ENCODE measurements at places on chromosomes 1 and 21. TPM values are rescaled to one million over a fixed set of nuclear protein-coding genes. Genes with fewer than 3 reads are reported as not detected.
A peak's percentile ranks its signal among the peaks of the same experiment; 100 is the strongest.

The LCK gene
- total RNA-seq: 8.2 TPM

The NRAS gene
- total RNA-seq: 92.3 TPM

The RORC gene
- not detected for total RNA-seq

The CFHR4 gene
- not detected for total RNA-seq

The PLA2G2C gene
- total RNA-seq: not detected

The SSR2 gene
- 450 TPM for total RNA-seq

The AIRE gene
- total RNA-seq: not detected

The IFT25 gene
- 37.9 TPM for total RNA-seq

DNA sequence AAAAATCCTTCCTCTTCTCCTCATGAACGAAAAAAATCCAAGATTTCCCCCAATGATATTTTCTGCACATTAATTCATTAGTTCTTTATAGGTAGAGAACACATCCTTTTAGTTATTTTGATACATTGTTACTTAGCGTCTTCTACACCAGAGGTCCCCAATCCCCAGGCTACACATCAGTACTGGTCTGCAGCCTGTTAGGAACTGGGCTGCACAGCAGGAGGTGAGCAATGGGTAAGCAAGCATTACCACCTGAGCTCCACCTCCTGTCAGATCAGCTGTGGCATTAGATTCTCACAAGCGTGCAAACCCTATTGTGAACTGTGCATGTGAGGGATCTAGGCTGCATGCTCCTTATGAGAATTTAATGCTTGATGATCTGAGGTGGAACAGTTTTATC lies 13.0 kb downstream of the EXTL2 start:
- no peak for DNase-seq

DNA sequence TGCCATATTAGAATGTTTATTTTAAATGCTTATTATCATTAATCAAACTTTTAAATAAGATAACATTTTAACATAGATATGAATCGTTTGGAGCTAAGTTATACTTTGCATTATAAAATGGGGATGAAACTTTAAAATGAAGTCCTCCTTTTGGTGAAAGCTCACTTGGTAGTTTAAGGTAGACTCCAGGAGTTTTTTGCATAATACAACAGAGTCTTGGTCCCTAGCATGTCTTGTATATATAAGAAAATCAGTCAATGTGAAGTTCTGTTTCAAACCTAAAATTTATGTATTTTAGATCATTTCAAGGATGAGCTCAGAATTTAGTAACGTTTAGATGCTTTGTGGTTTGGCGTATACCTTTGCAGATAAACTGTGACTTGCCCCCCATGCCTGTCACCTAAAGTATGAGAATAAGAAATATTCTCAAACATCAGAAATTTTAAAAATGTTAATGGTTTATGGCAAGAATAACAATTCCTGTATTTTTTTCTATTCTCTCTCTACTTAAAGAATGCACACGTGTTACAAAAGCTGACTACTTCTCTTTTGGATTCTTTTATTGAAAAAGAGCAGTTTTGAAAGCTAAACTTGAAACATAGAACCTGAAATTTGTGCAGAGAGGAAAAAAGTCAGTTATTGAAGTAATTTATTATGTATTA lies 3.8 kb downstream of the NFIA start:
- no peak for DNase-seq

DNA sequence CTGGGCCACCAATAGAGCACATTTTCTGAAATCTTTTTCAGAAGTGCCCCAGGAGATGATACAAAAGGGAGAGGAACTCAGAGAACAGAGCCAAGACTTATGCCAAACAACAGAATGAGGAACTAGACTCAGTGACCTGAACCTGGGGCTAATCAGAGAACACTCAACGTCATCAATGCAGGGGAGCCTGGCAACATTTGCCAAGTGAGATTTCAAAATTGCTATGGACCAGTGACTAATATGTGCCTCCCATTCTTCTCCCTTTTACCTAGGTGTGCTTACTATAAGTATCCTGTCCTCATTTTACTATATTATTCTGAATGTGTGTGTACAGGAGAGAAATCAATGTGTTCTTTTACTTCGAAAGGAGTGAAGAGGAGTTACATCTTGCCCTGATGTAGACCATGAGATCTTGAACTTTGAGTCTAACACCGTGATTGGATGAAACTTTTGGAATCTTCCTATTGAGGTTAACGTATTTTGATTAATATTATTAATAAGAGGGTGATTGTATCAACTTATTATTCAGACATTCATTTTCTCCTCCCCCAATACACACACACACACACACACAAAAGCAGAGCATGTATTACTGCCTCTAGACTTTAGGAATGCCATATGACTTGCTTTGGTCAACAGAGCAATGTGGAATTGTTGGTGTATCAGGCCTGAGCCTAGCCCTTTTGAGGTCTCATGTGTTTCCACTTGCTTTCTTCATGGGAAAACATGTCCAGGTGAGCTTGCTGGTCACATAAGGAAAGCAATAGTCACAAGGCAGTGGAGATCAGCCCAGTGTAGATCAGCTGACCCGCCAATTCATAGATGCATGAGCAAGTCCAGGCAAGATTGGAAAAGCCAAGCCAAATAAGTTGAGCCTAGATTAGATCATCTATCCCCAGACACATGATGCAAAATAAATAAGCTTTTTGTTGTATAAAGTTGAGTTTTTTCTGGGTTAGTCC lies 80.3 kb upstream of the ETS2 start:
- DNase-seq: no peak

- DNase-seq: no peak
These were observed 3.7 kb downstream of the MATN1 start for GRCh38 chr1:30719406-30720270.

GRCh38 chr1:105652109-105652508 lies 1404.4 kb upstream of the PRMT6 start:
- peak; percentile 84 for DNase-seq

- no peak for DNase-seq
These were observed 170.9 kb downstream of the C1orf21 start for GRCh38 chr1:184557423-184558347.

- DNase-seq: no peak
These were observed 72.1 kb downstream of the PRDM16 start for GRCh38 chr1:3141129-3141528.

DNA sequence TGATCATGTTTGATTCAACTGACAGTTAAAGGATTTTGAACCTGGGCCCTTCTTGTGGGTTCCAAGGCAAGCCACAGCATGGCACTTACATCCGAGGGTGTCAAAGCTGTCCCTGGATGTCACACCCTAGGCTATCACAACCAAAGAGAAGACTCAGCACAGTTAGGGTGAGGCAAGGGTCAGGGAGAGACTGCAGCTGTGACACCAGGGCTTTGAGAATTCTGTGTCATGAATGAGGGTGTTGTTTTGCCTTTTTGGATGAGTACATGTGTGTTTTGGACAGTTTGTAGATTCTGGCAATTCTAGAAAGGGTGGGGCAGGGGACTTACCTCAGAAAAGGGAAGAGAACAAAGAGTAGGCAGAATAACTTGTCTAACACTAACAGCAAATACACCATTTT lies 37.8 kb upstream of the ZNF326 start:
- no peak for DNase-seq

- no peak for DNase-seq
These were observed 580 bp downstream of the INKA2 start for GRCh38 chr1:111738436-111739193.

GRCh38 chr1:152926091-152926490 lies 17.7 kb downstream of the IVL start:
- DNase-seq: no peak

- no peak for DNase-seq
These were observed 387.6 kb downstream of the PCP4 start for GRCh38 chr21:40254540-40255465.

DNA sequence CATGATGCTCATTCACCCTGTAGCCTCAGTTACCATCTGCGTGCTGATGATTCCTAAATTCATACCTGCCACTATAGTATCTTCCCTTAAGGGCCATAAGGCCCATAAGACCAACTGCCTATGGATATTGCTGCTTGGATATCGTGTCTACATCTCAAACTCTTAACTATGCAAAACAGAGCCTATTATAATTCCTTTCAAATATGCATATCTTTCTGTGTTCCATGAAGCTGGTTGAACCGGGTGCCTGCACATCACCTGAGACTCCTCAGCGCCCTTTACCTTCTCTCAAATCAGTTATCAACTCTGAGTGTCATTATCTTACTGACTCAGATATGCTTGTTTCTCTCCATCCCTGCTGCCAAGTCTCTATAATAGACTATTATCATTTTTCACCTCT lies 311.2 kb downstream of the PAPPA2 start:
- DNase-seq: no peak

DNA sequence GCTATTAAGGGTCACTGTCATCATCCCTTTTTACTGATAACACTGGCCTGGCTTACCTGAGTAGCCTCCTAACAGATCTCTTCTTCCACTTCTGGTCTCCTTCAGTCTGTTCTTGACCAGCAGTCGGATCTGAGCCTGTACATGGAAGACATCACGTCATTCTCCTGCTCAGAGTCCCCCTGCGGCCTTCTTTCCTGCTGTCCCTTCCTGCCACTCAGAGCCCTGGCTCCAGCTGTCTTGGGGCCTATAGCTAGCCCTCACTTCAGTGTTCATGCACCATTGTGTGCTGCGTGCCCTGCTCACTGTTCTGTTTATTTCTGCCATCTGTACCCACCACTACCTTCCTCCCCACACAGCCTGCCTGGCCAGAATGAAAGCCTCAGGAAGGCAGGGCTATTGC lies 8.4 kb downstream of the ADARB1 start:
- DNase-seq: no peak

DNA sequence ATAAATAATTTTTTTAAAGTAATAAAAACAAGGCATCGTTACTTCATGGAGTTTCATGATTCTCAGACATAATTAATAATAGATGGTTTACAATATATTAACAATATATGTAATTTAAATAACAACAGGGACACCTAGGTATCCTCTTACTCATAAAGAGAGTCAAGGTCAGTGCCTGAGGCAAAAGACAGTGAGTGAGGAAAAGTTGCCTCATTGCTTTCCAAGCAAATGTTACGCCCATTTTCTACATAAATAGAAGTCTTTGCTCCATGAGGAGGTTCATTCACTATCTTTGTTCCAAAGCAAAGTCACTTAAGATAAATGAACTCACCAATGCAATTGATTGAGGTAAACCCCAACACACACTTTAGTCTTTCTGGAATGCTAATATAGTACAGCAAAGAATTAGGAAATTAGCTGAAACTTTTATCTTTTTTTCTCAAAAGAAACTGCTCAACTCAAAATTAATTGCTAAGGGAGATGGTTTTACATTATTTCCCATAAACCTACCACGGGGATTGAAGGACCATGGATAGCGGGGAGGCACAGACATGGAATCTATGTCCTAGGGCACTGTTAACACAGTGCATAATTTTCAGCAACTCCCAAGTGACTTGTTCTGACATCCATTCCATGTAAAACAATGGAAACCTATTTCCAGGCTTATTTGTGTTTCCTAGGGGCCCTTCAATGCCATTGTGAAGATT lies 19.6 kb downstream of the BCL9 start:
- no peak for DNase-seq

- no peak for DNase-seq
These were observed 1099.5 kb downstream of the PLA2G4A start for GRCh38 chr1:187928288-187928687.

- no peak for DNase-seq
These were observed 26.2 kb upstream of the TNFRSF1B start for GRCh38 chr1:12140515-12141162.

GRCh38 chr1:204842892-204843291 lies 27.8 kb upstream of the NFASC start:
- no peak for DNase-seq

- peak; percentile 71 for DNase-seq
These were observed 205.4 kb downstream of the NFIA start for GRCh38 chr1:61287734-61288133.

DNA sequence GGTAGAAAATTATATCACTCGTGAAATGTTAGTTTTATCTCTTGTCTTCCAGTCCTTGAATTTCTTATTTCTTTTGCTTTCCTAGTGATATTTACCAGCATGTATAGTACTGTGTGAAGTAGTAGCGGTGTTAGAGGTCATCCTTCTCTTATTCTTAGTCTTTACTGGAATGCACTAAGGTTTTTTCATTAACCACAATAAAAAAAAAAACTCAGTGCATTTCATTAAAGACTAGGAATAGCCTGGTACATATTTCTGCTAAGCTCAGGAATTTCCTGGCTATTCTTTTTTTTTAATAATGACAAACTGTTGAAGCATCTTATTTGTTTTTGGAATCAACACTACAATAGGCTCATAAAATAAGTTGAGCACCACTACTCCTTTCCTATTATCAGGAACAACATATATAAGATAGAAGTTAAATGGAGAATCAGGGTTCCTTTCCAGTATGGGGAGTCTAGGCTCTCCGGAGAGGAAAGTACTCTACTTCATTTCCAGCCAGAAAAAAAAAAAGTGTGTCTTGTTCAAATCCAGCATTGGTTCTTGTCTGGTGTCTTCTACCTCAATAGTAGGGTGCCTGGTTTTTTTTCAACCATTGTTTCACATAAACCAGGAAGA lies 60.0 kb downstream of the TNFSF18 start:
- DNase-seq: no peak
